ENCODE measurements at places on chromosomes 13 and 19. TPM values are rescaled to one million over a fixed set of nuclear protein-coding genes. Genes with fewer than 3 reads are reported as not detected.

GRCh38 chr13:48004201-48004600, 3.1 kb upstream of the SUCLA2 start:
- DNase-seq, result no peak

DNA sequence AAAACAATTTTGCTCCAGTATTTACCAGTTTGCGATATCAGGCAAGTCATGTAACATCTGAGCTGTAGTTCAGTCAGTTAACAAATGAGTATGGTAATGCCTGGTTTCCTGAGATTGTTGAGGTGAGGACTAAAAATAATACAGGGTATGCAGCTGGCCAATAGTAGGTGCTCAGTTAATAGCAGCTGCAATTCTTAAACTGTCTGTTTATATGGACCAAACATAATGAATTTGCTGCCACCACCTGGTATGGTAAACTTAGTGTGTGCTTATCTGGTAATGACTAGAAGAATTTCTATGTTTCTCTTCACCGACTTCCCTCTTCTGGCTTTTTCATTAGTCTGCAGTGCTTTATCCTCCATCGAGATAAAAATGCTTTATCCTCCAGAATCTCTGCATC, 9.1 kb downstream of the ZMYM2 start:
- DNase-seq, result no peak

DNA sequence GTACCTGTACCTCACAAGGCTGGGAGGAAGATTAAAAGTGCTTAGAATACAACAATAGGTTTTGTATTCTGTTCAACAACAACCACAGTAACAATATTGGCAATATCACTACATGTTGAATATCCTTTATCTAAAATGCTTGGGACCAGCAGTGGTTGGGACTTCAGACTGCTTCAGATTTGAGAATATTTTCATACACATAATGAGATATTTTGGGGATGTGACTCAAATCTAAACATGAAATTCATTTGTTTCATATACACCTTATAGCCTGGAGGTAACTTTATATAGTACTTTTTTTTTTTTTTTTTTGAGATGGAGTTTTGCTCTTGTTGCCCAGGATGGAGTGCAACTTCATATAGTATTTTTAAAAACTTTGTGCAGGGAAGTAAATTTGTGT, 73.9 kb downstream of the USP12 start:
- DNase-seq, result no peak

GRCh38 chr19:39246951-39247669, 1.5 kb downstream of the IFNL4 start:
- DNase-seq, result no peak

The PRR19 gene
- polyA plus RNA-seq, result 1.9 TPM

The LILRB3 gene
- 1.7 TPM for polyA plus RNA-seq

Measured in hepatocyte (in vitro differentiated cells).